IMR-90 (cell line): ENCODE measurements at places on chromosomes 5 and 9.

DNA sequence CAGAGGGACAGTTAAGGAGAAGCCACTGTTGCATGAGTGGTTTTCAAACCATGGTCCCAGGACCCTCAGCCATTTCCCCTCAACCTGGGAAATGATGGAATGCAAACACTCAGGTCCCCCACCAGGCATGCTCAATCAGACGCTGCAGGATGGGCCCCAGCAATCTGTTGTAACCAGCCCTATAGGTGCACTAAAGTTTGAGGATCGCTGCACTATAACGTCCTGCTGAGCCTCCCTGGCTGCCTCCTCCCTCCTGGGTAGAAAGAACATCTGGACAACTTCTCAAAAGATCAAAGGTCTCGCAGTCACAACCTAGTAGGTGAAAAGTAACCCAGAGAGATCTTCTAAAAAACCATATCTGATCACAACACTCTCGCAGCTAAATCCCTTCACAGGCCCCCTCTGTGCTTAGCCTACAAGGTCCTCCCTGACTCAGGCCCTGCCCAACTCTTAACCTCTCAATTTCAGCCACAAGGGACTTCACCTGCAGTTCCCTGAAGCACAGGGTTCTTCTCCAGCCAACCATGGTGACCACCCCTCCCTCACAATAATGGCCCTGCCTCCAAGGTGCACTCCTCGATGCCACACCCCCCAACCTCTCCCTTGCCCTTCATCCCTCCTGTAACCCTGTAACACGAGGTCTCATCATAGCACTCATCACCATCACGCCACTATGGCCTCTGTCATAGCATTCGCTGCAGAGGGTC is 3.5 kb downstream of the SHB start:
- no peak for DNase-seq

DNA sequence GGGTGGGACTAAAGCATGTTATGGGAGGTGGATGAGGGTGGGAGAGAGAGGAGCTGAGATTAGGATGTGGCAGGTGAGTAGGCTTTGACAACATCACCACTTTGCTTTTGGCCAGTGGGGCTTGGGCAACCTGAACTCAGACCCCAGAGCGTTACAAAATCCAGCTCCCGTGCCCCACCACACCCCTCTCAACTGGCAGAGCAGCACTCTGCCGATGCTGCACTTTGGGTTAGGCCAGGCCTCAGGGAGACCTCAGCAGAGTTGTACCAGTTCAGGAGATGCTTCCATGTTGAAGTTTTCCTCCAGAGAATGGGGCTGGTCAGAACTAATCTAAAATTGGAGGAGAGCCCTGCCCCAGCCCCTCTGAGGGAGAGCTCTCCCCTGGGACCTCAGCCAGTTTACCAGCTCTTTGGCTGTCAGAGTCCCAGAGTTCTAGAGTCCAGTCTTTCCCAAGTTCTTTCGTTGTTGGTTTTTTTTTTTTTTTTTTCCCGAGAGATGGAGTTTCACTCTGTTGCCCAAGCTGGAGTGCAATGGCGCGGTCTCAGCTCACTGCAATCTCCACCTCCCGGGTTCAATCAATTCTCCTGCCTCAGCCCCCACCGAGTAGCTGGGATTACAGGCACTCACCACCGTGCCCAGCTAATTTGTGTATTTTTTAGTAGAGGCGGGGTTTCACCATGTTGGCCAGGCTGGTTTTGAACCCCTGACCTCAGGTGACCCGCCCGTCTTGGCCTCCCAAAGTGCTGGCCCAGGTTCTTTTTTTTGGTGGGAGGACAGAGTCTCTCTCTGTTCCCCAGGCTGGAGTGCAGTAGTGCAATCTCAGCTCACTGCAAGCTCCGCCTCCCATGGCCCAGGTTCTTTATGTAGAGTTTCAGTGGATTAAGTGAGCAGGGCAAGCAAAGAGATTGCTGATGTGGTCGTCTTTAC is 17.8 kb downstream of the NUDT2 start:
- no peak for DNase-seq

- peak; percentile 18 for DNase-seq
Observed at GRCh38 chr9:123642291-123643278, 286.6 kb downstream of the CRB2 start.

- DNase-seq = no peak
Observed at GRCh38 chr5:60349891-60350415, 350.0 kb downstream of the DEPDC1B start.

GRCh38 chr9:13432904-13433303 is 153.4 kb upstream of the MPDZ start:
- DNase-seq = no peak

DNA sequence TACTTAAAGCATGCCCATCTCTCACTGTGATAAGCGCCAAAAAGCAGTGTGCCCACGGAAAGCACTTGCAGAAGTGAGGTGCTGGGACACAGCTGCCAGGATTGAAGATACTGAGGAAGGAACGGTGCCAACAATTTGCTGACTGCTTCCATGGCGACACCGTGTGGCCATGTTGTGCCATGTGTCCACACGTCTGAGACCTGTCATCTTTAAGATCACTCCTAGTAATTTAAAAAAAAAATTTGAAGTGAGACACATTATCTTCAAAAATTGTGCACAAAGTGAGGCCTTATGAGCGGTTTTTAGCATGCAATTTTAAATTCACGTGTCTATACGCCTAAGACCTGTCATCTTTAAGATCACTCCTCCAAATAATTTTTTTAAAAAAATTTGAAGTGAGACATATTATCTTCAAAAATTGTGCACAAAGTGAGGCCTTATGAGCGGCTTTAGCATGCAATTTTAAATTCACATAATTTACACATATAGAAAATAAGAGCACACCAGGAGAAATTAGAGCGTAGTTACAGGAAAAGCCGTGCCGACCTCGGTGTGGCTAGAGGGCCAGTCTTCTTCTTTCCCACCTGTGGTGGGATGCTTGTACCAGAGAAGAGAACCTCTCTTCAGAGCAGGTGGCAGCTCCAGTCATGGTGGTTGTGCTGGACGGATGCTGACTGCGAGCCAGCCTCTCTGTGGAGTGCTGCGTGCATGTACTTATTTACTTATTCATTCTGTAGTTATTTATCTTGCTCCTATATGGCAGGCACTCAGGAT is 21.4 kb upstream of the FLT4 start:
- DNase-seq = peak; percentile 37

- DNase-seq = no peak
Observed at GRCh38 chr5:54325610-54326311, 15.4 kb upstream of the ARL15 start.

- no peak for DNase-seq
Observed at GRCh38 chr5:81021486-81021885, 61.3 kb downstream of the RASGRF2 start.

GRCh38 chr5:19555436-19555835 is 432.6 kb downstream of the CDH18 start:
- DNase-seq = no peak

DNA sequence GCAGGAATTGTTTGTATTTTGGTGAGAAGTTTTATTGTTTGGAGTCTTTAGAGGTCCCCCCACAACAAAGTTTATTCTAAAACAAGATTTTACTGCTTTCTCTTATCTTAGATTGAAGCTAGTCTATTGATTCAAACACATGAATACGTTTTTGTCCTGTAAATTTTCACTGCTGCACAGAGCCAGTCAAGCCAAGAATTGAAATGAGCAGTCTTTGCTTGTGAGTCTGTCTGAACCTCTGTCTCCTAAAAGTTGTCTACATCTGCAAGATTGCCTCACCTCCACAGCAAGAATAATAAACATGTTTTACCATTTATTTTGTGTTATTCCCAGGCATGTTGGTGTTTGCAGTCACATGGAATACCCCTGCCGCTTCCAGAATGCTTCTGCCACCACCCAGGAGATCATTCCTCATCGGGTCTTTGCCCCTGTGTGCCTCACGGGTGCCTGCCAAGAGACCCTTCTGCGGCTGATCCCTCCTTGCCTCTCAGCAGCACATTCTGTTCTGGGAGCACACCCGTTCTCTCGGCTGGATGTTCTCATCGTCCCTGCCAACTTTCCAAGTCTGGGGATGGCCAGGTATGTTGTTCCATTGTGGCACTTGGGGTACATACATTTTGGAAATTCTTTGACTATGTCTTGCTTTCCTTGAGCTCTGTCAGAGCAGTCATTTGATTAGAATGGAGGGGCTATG is 74.1 kb downstream of the AOPEP start:
- DNase-seq = peak; percentile 31

DNA sequence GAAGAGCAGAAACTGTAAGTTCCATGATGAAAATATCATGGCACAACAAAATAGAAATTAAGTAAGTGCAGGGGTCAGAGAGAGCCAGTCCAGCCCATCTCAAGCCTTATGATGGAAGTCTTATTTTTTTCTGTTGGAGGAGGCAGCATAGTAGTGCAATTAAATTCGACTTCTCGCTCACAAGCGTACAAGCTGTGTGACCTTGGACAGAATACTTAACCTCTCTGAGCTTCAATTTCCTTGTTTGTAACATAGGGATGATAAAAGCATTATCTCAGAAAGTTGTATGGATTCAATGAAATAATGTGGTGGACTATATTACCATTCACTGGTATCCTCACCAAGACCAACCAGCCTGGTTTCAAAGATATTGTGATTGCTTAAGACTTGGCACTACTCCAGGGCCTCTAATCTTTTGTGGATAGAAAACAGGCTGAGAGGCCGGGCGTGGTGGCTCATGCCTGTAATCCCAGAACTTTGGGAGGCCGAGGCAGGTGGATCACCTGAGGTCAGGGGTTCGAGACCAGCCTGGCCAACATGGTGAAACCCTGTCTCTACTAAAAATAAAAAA is 26.8 kb upstream of the MVB12B start:
- DNase-seq = no peak

GRCh38 chr5:135831439-135831838 is 3.0 kb upstream of the SLC25A48 start:
- DNase-seq = no peak

DNA sequence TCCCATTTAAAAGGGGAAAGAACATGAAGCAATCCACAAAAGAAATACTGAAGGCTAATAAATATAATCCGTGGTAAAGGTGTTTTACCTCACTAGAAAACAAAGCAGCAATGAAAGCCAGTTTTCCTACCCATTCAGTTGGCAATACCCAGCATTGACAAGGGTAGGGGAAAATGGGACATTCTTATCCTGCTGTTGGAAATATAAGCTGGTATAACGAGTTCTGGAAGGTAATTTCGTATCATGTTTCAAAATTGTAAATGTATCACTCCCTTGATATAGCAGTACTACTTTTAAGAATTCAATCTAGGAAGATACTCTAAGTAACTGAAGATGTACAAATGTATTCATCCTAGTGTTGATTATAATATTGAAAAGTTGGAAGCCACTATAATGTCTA is 22.9 kb upstream of the RALGPS1 start:
- DNase-seq = no peak
